ENCODE measurements at places on chromosomes 3 and 15.

GRCh38 chr3:175200391-175201095 lies 341.4 kb downstream of the NAALADL2 start:
- DNase-seq: no peak

DNA sequence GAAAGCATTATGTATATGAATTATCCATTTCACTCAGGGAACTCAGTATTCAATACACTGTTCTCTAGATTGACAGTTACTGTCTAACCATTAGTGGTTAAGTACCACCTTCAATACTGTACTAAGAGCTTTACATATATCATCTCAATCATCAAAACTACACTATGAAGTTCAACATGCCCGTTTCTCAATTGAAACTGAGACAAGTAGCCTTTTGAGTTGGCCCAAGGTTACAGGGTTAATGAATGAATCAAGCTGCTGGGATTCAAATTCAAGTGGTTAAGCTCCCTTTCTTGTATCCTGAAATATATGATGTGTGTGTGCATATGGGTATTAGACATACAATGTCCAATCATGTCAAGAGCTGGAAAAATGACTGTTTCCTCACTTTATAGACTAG lies 5.8 kb downstream of the TASOR start:
- DNase-seq: no peak

DNA sequence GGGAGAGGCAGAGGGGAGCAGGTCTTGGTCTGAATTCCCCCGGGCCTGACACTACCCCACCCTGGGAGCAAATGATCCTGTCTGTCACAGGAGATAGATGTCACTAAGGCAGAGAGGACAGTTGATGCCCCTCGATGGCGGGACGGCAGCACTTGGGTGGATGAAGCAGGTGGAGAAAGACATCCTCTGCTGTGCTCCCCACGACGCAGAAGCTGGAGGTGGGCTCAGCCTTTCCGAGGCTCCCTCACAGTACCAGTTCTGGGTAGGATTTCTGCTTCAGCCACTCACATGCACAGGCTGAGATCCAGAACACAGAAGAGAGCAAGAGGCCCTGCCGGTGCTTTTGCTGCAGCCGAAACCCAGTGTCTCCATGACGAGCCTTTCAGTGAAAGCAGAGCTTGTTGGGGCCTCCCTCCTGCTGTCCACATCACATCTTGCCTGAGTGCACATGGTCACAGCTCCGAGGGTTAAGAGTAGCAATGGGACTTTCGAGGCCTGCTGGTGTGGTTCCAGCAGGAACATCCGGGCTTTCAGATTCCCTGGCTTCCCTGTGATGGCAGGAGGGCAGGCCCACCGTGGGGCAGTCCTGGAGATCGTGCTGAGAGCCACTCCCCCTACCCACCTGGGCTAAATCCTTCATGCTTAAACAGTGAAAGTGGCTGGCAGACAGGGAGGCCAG lies 107.3 kb upstream of the PRR20G start:
- DNase-seq: no peak

DNA sequence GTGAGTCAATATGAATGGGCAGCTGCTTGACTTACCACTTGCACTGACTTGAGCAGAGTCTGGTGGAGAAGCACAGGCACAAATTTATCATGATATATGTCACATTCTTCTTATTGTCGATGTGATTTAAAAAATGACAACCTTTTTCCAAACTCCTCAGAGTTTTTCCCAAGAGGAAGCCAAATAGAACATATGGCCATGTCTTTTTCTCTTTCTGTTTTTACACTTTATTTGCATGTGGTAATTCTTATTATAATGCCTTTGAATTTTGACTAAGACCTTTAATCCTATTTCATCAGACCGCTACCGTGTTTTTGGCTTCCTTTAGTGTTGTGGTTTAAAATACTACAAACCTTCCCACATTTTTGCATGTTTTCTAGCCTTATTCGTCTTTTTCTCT lies 666.2 kb downstream of the PDCD6IP start:
- DNase-seq: no peak

DNA sequence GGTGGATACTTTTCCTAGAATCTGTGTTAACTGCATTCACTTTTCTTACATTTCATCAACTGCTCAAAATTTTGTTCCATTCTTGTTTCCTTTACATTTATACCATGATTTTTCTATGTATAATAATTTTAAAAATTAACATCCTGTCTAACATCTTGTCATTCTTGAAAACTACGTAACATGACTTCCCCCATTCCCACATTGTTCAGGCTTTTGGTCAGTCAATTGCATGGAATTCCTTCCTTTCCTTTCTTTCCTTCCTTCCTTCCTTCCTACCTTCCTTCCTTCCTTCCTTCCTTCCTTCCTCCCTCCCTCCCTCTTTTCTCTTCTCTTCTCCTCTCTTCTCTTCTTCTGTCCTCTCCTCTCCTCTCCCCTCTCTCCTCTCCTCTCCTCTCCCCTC lies 220.7 kb upstream of the TP63 start:
- no peak for DNase-seq

DNA sequence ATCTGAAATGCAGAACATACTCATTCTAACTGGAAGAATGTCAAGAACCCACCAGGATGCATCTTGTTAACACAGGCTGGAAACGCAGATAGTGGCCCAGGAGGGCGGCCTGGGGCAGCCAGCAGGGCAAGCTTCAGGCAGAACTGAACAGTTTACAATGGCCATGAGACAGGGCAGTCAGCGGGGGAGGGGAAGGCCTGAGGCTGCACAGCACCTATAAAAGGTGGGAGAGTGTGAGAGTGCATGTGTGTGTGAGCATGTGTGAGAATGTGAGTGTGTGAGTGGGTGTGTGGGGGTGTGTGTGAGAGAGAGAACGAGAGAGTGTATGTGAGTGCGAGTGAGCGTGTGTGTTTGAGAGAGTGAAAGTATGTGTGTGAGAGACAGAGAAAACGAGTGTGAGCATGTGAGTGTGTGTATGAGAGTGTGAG lies 26.8 kb upstream of the SLCO2A1 start:
- DNase-seq: no peak

GRCh38 chr3:122184591-122184929 lies 1.1 kb downstream of the CASR start:
- no peak for DNase-seq

DNA sequence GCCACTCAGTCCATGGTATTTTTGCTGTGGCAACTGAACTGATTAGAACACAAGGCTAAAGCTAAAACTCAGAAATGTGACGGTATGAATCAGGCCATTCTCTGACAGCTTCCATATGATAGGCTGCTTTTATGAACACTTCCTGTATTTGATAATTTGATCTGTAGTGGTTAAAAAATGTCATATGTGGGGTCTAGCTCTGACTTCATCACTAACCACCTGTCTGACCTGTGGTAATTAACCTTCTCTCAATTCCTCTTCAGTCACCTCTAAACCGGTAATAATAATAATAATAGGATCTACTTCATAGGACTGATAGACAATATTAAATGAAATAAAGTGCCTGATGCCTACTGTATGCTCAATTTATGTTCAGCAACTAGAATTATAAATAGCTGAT lies 223.2 kb downstream of the MBNL1 start:
- no peak for DNase-seq

Data from stimulated activated CD4-positive, alpha-beta T cell treated with anti-CD3 and anti-CD28 coated beads, TNF-alpha, amount 100 ng/mL, for 24 hours (primary cell).